Activated B cell treated with CpG ODN at 0.5 μM for 24 hours (primary cell): ENCODE measurements at places on chromosomes 16 and 17.

DNA sequence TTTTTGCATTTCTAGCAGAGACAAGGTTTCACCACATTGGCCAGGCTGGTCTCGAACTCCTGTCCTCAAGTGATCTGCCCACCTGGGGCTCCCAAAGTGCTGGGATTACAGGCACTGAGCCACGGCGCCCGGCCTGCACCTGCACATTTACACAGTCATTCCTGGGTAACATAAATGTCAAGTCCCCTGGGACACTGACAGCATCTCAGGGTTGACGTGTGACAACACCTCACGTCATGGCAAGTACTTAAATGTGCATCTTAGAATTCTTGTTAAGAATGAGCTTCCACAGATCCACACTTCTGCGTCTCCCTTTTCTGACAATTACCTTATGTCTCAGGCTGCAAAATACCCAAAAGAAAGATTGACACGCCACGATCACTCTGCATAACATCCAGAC lies 80.5 kb downstream of the ABR start:
- no peak for DNase-seq

DNA sequence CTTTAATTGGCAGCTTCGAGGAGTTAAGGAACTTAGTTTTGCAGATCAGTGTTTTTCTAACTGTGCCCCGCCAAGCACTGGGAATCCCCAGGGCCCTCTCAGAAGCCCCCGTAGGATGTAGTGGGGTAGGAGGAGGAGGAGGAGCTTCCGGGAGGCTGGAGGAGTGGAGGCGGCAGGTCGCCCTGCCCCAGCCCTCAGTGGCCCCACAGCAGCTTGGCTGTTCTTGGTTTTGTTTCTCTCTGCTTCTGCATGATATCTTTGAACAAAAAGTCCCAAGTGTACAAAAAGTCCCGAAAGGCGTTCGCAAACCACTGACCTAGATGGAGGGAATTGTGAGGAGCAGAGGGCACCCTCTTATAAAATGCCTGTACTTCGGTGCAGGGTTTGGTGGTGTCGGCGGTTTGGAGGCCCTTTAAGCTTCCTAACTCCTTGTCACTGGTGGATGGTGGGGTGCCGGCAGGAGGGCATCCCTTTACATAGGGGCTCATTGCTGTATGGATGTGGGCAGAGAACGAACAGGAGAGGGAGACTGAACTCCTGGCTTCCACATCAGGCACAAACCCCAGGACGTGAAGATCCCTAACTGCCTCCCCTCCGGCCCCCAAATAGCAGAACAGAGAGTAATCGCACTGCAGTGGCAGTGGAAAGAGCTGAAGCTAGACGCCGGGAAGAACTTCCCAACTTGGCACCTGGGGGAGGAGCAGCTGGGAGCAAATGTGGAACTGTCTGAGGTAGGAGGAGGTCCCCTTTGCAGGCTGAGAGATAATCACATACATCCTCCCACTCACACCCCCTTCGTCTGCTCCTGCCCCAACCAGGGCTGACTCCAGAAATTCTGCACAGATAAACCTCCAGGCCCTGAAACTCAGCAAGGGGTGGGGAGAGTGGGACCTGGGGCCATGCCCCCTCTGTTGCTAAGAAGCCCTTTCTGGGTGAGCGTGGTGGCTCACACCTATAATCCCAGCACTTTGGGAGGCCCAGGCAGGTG lies 20.1 kb downstream of the EPOP start:
- DNase-seq: no peak

DNA sequence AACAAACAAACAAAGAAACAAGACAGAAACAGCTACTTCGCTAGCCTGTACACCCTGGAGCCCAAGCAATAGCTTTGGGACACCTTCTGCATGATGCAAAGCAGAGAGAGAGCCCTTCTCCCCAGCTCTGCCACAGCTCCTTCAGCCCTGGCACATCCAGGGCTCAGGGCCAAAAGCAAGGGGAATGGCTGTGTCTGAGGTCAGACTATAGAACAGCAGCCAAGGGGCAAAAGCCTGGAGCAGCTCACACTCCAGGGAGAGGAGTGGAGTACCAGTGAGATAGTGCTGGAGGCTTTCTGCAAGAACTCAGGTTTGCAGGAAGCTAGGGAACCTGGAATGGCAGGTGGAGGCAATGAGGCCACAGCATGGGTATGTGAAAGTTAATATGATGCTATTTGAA lies 11.6 kb upstream of the SEPHS2 start:
- DNase-seq: no peak

DNA sequence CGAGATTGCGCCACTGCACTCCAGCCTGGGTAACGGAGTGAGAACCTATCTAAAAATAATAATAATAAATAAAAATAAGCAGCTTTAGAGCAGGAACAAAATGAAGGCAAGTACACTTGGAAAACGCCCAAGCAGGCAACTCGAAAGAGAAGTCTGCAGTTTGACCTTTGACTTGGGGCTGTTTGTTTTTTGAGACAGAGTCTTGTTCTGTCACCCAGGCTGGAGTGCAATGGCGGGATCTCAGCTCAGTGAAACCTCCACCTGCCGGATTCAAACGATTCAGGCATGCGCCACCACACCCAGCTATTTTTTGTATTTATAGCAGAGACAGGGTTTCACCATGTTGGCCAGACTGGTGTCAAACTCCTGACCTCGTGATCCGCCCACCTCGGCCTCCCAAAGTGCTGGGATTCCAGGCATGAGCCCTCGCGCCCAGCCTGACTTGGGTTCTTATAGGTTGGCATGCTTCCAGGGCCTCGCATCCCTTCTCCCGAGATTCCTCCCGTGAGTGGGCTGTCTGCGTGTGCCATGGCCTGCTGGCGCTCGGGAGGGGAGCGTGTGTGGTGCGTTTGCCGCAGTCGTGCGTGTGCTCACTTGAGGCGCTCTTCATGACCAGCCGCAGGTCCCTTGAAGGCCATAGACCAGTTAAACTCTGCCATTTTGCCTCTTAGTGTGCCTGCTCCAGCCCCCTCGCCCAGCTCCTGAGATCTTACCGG lies 18.4 kb upstream of the UBE2I start:
- DNase-seq: no peak

- DNase-seq: no peak
These were observed 78.8 kb downstream of the WIPI1 start for GRCh38 chr17:68378268-68379176.

GRCh38 chr17:62109378-62109902 lies 44.4 kb upstream of the MED13 start:
- DNase-seq: peak; percentile 43

DNA sequence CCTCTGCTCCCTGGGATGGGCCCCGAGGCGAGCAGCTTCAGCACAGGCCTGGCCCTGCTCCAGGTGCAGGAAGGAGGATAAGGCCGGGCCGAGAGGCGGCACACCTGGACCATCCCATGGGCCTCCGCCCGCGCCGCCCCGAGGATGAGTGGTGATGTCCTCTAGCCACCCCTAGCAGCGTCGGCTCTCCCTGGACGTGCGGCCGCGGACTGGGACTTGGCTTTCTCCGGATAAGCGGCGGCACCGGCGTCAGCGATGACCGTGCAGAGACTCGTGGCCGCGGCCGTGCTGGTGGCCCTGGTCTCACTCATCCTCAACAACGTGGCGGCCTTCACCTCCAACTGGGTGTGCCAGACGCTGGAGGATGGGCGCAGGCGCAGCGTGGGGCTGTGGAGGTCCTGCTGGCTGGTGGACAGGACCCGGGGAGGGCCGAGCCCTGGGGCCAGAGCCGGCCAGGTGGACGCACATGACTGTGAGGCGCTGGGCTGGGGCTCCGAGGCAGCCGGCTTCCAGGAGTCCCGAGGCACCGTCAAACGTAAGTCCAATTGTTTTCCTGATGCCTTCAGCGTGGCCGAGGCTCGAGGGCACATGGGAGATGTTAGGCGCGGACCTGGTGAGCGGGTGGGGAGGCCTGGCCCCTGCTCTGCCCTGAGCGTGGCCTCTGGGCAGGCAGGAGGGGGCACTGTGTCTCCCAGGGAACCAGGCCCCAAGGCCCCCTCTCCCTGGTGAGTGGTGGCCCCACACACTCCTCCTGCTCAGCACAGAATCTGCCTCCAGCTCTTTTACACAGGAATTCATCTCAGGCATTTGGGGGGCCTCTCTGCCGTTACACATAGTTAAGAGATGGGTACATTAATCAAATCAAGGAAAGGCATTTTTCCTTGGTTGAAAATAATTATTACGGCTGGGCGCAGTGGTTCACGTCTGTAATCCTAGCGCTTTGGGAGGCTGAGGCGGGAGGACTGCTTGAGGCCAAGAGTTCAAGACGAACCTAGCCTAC lies 855 bp downstream of the TMEM204 start:
- no peak for DNase-seq

DNA sequence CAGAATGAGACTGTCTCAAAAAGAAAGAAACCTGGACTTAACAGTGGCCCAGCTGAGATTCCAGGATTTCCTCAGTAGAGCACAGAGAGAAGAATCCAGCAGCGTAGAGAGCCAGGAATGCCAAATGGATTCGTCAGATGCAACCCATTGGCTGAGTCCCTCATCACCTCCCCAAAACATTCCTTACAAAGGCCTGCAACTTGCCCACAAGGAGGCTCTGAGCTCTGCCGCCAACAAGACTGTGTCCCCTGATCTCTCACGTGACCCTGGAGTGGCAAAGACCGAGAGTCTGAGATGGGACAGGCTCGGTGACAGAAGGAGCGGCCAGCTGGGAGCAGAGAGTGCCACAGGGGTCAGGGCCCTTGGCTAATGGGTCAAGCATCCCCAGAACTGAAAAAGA lies 6.9 kb upstream of the CHMP6 start:
- DNase-seq: no peak

- no peak for DNase-seq
These were observed 26.9 kb upstream of the LITAF start for GRCh38 chr16:11613381-11614303.

- DNase-seq: no peak
These were observed 348.6 kb upstream of the ZFHX3 start for GRCh38 chr16:73396556-73396955.

DNA sequence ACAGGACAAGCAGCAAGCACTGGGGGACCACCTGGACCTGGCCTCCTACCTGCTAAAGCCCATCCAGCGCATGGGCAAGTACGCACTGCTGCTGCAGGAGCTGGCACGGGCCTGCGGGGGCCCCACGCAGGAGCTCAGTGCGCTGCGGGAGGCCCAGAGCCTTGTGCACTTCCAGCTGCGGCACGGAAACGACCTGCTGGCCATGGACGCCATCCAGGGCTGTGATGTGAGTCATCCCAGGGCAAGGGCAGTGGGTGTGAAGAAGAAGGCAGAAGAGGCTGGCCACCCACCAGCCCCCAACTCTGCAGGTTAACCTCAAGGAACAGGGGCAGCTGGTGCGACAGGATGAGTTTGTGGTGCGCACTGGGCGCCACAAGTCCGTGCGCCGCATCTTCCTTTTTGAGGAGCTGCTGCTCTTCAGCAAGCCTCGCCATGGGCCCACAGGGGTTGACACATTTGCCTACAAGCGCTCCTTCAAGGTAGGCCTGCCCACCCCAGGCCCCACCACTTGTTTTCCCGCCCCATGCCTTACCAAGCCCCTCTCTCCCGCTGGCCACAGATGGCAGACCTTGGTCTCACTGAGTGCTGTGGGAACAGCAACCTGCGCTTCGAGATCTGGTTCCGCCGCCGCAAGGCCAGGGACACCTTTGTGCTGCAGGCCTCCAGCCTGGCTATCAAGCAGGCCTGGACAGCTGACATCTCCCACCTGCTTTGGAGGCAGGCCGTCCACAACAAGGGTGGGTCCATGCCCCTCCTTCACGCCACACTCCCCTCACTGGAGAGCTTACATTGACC lies 7.3 kb downstream of the PLEKHG4 start:
- DNase-seq: no peak

DNA sequence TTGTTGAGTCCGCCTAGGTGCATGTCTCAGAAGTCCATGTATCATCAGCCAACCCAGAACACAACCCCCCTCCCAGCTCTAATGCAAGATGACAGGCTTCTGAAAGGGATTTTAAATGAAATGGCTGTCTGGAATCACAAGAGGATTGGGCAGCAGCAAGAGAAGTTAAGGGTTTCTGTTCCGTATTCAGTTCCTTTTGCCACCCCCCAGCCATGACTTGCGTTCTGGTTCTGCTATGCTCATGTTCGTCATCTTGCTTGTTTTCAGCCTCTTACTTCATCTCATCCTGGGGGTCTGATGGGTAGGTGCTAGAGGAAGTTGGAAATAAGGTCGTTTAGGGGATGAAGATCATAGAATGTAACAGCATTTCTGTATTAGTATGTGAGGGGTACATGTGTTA lies 12.0 kb downstream of the MINK1 start:
- DNase-seq: no peak

- no peak for DNase-seq
These were observed 100.0 kb upstream of the ZNF469 start for GRCh38 chr16:88282564-88283395.

DNA sequence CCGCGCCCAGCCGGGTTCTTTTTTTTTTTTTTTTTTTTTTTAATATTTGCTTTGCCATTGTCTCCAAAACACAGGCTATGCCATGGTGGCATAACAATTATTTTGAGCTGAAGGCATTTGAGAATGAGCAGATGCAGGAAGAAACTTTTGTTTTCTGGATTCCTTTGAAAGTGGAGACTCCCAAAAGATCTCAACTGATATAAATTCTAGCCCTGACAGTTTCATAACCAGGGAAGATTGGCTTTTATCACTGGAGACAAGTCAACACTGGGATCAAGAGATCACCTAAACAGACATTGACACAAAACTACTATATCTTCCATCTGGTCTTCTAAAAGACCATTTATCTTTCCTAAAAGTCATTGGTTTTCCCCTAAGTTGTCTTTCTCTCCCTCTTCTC lies 10.1 kb upstream of the PRKCA start:
- DNase-seq: no peak

- peak; percentile 72 for DNase-seq
These were observed 15.4 kb upstream of the PLLP start for GRCh38 chr16:57299719-57300386.

DNA sequence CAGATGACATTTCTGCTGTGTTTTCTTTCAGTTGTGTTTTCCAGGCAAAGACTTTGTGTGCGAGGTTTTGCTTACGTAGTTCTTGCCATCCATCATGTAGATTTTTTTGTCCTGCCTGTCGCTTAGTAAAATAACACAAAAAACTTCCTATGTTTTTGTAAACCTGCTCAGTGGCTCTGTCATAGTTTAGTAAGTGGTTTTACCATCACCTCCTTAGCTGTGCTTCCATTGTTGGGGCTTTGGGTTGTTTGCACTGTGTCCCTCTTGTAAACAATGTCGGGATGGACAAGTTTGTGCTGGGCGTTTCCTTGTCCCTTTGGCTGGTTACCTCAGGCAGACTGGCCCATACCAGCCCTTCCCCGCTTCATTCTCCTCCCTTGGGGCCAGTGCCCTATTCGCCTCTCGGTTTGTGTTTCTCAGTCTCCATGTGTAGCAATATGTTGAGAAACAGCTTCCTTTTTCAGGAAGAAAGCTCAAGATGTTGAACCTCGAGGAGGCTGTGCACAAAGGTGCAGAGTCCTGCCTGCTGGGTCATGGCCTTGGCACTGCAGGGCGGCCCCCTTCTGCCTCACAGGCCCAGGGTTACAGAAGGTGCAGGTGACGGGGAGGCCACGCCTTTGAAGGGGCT lies 74.6 kb downstream of the KSR1 start:
- DNase-seq: no peak

- no peak for DNase-seq
These were observed 15.9 kb downstream of the RGS11 start for GRCh38 chr16:259814-260253.

GRCh38 chr16:1273816-1274215 lies 17.9 kb downstream of the TPSD1 start:
- no peak for DNase-seq

- DNase-seq: no peak
These were observed 6.4 kb downstream of the PRKCB start for GRCh38 chr16:23842137-23842600.

- DNase-seq: no peak
These were observed 28.8 kb downstream of the MAP2K3 start for GRCh38 chr17:21313320-21313719.

- peak; percentile 31 for DNase-seq
These were observed 1.9 kb upstream of the MLLT6 start for GRCh38 chr17:38702916-38703741.

GRCh38 chr16:72850853-72851252 lies 197.1 kb downstream of the ZFHX3 start:
- DNase-seq: no peak
